ENCODE measurements at places on chromosomes 7 and 10.

DNA sequence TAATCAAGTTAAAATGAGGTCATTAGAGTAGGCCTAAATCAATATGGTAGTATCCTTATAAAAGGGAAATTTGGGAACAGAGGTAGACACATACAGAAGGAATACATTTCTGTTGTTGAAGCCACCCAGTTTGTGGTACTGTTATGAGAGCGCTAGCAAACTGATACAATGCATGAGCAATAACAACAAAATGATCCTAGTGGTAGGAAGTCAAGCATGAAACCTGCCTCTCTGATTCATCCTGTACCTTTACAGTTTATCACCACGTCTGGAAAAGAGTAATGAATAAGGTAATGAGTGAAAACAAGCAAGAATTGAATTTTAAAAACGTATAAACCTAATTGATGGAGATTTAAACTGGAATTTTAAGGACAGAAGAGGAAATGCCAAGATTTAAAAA, 217.2 kb downstream of the PCLO start:
- no peaks in the 10 kb centered on the region for H3K4me1 ChIP-seq
- H3K4me3 ChIP-seq: no peak overlapping the region
- no peak for DNase-seq
- H3K36me3 ChIP-seq: no peaks in the 10 kb centered on the region
- no peaks in the 10 kb centered on the region for H3K27me3 ChIP-seq

GRCh38 chr10:93269281-93269680, 195.6 kb downstream of the CYP26A1 start:
- H3K36me3 ChIP-seq: no peaks in the 10 kb centered on the region
- H3K4me1 ChIP-seq: peaks cover 4% of the 10 kb centered on the region
- no peaks in the 10 kb centered on the region for H3K27me3 ChIP-seq
- DNase-seq: no peak
- H3K27ac ChIP-seq: no peak overlapping the region

DNA sequence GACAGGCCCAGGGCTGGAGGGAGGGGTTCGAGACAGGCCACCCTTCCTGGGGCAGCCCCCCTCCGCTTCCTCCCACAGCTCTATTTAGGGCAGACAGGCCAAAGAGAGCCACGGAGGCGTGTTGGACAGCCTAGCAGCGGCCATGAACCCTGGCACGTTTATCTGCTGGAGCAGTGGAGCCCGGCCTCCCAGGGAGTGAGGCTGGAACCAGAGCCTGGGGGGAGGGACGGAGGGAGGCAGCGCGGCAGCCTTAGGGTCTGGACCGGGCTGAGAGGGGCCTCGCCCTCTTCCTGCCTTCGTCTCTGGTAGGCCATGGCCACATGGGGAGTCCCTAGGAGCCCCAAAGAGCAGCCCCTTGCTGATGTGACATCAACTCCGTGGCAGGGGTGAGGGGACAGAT, 17.1 kb downstream of the UNCX start:
- no peak overlapping the region for H3K4me3 ChIP-seq
- no peaks in the 10 kb centered on the region for H3K4me1 ChIP-seq
- no peaks in the 10 kb centered on the region for H3K36me3 ChIP-seq
- no peak for DNase-seq
- no peak overlapping the region for H3K27ac ChIP-seq

GRCh38 chr7:17502213-17503060, 204.0 kb downstream of the AHR start:
- H3K4me1 ChIP-seq: no peaks in the 10 kb centered on the region
- DNase-seq: no peak
- H3K27me3 ChIP-seq: peaks cover 8% of the 10 kb centered on the region

- H3K4me1 ChIP-seq: peaks cover 1% of the 10 kb centered on the region
- H3K4me3 ChIP-seq: no peak overlapping the region
- H3K27ac ChIP-seq: no peak overlapping the region
- DNase-seq: no peak
Observed at GRCh38 chr10:20954519-20954918, 57.4 kb upstream of the NEBL start.

DNA sequence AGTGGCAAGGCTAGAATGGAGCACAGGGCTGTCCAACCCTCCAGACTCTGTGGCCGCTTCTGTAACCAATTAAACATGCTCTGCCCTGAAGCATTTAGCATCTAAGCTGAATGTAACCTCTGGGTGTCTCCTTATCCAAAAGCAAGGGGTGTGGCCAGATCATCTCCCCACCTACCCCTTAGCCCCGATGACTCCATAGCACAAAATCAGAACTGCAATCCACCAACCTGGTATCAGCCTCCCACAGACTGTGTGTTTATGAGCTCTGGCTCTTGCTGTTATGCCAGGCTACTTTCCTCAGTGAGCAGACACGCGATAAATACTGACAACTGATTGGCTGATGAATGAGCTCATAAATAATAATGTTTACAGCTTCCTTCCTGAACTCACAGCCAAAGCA, 3.2 kb downstream of the FRMD4A start:
- no peak for DNase-seq
- H3K27ac ChIP-seq: no peak overlapping the region
- H3K27me3 ChIP-seq: peaks cover 22% of the 10 kb centered on the region
- H3K36me3 ChIP-seq: no peaks in the 10 kb centered on the region
- H3K4me3 ChIP-seq: no peak overlapping the region

DNA sequence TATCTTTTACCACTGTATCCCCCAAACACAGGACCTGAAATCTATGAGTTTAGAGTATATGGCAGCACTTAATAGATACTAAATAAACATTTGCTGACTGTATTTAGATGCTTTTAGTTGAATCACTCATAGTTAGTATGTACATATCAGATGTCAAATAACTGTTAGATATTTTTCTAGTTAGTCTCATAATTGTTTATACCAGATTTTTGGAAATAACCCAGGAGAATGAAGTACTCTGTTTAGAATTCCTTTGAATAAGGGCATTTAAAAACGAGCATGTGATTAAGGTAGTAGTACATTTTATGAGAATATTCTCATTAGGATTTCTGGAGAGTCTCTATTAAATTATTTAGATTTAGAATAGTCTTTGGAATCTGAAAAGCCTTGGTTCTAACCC, 22.3 kb upstream of the ZEB1 start:
- no peak overlapping the region for H3K27ac ChIP-seq
- H3K27me3 ChIP-seq: no peaks in the 10 kb centered on the region
- H3K4me3 ChIP-seq: no peak overlapping the region
- peaks cover 7% of the 10 kb centered on the region for H3K4me1 ChIP-seq
- no peak for DNase-seq
- no peaks in the 10 kb centered on the region for H3K36me3 ChIP-seq

DNA sequence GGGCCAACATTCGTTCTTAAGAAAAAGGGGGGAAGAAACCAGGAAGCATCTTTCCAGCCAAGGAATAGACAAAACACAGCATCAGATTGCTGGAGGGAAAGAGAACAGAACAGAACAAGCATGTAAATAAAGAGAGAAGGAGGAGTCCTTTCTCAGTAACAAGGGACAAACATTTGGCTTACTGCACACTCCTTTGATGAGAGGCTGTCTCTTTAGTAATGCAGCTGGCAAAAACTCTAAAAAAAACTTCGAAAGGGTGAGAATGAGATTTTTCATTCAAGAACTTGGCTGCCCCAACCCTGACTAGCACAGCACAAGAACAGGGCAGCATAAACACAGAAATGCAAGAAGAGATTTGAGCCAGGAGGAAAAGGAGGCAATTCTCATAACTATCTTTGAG, 38.9 kb upstream of the IL6 start:
- no peak overlapping the region for H3K4me3 ChIP-seq
- H3K36me3 ChIP-seq: peaks cover 10% of the 10 kb centered on the region
- H3K27me3 ChIP-seq: peaks cover 49% of the 10 kb centered on the region
- no peak for DNase-seq
- peaks cover 7% of the 10 kb centered on the region for H3K4me1 ChIP-seq

- DNase-seq: no peak
- H3K4me1 ChIP-seq: no peaks in the 10 kb centered on the region
- H3K36me3 ChIP-seq: no peaks in the 10 kb centered on the region
- no peak overlapping the region for H3K27ac ChIP-seq
Observed at GRCh38 chr7:39539816-39540215, 26.4 kb upstream of the YAE1 start.

DNA sequence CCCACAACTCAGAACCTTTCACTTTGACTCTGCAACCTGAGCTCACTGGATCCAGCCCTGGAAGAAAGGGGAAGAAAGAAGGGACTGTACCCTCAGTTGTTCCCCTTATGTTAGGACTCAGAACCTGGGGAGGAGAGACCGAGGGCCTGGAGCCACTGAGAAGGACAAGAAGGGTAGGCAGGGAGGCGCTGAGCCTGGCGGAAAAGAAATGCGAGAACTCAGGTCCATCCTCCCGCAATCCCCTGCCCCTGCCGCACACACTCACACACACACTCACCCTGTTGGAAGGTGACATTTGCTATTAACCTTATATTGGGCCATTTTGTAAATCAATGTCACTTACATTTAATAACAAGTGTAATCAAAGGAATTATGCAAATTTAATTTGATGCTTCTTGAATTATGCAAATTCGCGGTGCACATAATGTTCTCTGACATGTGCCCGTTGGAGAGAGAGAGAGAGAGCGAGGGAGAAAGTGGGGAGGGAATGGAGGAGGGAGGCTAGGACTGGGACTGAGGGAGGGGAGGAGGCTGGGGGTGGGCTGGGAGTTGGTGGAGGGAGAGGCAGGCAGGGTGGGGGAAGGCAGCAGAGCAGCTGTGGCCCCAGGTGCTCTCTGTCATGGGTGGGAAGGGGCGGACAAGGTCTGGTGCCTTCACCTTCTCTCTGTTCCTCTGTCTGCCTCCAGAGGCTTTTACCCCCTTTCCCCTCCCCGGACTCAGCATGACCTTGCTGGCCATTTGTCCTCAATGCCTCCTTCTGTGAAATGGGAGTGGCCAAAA, 99.6 kb upstream of the PAX2 start:
- H3K4me1 ChIP-seq: no peaks in the 10 kb centered on the region
- H3K36me3 ChIP-seq: no peaks in the 10 kb centered on the region
- no peak for DNase-seq
- H3K27me3 ChIP-seq: peaks cover 56% of the 10 kb centered on the region
- no peak overlapping the region for H3K4me3 ChIP-seq
- no peak overlapping the region for H3K27ac ChIP-seq

DNA sequence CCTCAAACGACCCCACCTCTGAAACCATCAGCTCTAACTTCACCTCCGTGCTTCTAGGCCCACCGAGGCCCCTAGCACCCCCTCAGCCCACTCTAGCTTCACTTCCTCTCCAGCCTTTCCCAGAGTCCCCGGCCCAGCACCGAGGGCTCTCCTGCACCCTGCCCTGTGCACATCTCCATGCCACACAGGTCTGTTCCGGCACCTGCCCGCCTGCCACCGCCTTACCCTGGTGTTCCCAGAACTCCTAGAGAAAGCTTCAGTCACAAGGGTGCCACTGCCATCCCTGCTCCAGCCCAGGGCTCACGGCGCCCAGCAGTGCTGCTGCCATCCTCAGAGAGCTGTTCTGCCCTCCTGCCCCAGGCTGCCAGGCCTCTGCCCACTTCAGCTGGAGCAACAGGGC, 61.3 kb upstream of the INSIG1 start:
- no peak for DNase-seq
- H3K36me3 ChIP-seq: no peaks in the 10 kb centered on the region
- H3K27ac ChIP-seq: peak overlapping the region; percentile 25
- peaks cover 8% of the 10 kb centered on the region for H3K27me3 ChIP-seq
- H3K4me3 ChIP-seq: no peak overlapping the region
- no peaks in the 10 kb centered on the region for H3K4me1 ChIP-seq

DNA sequence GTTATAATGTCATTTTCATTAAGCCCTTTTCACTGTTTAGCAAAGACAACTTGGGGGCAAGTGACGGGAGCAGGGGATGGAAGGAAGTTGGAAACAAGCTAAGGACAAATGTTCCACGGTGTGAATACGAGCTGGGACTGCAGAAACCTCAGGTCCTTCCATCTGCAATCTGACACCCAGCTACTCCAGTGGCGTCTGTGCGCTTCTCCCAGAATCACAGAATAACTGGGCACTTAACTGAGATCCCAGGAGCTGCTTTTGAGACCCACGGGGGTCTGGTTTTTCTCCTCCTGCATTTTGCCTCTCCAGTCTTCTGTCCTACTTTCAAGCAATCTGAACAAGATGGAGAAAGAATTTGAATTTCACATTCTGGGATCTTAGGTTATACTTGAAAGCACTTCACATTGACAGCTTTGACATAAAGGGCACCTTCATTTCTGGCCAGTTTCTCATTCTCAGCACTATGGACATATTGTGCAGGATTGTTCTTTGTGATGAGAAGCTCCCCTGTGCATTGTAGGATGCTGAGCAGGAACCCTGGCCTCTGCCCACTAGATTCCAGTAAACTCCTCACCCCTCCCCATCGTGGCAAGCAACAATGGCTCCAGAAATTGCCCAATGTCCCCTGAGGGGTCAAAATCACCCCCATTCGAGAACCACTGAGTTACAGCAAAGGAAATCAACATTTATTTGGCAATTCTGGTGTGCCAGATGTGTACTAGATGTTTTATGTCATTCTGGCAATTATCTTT, 194.1 kb downstream of the CACNB2 start:
- no peaks in the 10 kb centered on the region for H3K4me1 ChIP-seq
- H3K36me3 ChIP-seq: no peaks in the 10 kb centered on the region
- H3K4me3 ChIP-seq: no peak overlapping the region
- no peaks in the 10 kb centered on the region for H3K27me3 ChIP-seq

DNA sequence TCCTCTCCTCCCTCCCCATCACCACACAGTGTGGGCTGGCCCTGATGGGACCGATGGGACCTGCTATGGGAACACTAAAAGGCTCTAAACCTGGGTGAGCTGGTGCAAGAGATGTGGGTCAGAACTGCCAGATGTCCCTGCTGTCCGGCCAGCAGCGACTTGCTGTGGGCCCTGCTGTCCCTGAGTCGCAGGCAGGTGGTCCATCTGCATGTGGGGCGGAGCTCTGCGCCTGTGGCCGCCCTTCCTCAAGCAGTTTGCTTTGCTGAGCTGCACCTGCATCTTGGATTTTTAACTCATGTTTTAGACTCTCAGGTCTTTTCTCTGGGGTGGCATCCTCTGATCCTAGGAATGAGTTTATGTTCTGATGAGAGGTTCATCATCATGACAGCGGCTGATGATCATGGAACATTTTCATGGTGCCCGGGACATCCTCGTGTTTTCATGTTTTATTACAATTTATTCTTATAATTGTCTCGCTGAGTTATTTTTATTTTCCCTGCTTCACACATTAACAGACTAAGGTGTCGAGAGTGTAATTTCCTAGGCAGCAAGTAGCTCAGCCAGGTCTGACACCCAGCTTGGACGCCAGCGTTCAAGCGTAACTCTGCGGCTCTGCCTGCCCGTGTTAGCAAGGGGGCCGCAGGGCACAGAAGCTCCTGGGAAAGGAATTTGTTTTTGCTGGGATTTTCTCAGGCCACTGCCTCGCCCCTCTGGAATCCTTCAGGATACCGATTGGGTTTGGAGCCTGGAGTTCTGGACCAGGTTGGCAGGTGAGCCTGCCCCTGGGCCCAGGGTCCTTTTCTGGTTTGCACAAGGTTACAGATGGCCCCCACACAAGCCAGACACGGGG, 615.2 kb upstream of the FOXK1 start:
- no peaks in the 10 kb centered on the region for H3K36me3 ChIP-seq
- no peak overlapping the region for H3K27ac ChIP-seq
- H3K4me3 ChIP-seq: no peak overlapping the region
- DNase-seq: no peak
- peaks cover 5% of the 10 kb centered on the region for H3K4me1 ChIP-seq

GRCh38 chr10:92965314-92965713, 95.3 kb upstream of the CYP26C1 start:
- H3K27me3 ChIP-seq: no peaks in the 10 kb centered on the region
- no peaks in the 10 kb centered on the region for H3K4me1 ChIP-seq
- no peak overlapping the region for H3K27ac ChIP-seq
- H3K4me3 ChIP-seq: no peak overlapping the region
- no peak for DNase-seq
- no peaks in the 10 kb centered on the region for H3K36me3 ChIP-seq
